Fibroblast of skin of back (primary cell): ENCODE measurements at places on chromosomes 1 and 21.

DNA sequence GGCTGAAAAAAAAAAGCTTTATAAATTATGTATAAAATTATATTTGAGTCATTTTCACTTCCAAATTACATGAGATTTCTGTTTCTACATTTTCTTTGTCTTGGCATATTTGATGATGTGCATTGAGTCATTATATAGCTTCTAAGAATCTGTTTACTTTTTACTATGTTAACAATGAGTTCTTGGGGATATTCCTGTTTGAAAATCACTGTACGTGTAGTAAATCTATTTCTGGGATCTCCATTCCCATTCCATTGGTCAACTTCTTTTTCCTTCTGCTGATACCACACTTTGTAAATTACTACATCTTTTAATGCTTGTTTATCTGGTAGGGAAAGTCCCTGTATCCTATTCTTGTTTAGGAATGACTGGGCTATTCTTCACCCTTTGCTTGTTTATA lies 43.6 kb downstream of the TNFRSF9 start:
- no peak for DNase-seq

DNA sequence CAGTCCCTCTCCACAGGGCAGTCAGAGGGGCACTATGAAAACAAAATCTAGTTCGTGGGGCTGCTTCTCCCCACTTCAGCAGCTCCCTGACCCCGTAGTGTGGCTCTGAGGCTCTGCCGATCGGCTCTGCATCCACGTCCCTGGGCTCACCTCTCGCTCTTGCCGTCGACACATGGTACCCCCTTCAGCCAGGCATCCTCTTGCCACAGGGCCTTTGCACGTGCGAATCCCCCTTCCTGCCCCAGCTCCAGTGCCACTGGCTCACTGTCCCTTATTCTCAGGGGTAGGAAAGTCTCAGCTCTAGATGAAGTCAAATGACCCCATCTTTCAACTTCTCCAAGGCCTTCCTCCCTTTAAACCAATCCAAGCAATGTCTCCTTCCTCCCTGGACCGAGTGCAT lies 72.7 kb downstream of the KLHDC7A start:
- DNase-seq = no peak

DNA sequence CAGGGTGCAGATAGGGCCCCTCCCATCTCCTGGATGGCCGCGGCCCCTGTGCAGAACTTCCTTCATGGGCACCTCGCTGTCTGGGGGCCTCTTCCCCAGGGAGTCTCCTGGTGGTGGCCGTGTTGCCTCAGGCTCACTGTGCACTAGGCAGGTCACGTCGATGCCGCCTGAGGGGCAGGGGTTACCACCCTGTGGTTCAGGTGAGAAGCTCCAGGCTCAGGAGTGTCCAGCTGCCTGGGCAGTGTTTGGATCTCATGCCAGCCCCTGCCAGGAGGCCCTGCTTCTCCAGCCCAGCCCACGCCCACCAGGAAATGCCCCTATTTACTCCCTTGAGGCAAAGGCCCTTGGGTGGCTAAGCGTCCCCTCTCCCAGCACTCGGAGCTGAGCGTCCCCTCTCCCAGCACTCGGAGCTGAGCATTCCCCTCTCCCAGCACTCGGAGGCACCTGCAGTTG lies 2.1 kb downstream of the ITGB2 start:
- no peak for DNase-seq

DNA sequence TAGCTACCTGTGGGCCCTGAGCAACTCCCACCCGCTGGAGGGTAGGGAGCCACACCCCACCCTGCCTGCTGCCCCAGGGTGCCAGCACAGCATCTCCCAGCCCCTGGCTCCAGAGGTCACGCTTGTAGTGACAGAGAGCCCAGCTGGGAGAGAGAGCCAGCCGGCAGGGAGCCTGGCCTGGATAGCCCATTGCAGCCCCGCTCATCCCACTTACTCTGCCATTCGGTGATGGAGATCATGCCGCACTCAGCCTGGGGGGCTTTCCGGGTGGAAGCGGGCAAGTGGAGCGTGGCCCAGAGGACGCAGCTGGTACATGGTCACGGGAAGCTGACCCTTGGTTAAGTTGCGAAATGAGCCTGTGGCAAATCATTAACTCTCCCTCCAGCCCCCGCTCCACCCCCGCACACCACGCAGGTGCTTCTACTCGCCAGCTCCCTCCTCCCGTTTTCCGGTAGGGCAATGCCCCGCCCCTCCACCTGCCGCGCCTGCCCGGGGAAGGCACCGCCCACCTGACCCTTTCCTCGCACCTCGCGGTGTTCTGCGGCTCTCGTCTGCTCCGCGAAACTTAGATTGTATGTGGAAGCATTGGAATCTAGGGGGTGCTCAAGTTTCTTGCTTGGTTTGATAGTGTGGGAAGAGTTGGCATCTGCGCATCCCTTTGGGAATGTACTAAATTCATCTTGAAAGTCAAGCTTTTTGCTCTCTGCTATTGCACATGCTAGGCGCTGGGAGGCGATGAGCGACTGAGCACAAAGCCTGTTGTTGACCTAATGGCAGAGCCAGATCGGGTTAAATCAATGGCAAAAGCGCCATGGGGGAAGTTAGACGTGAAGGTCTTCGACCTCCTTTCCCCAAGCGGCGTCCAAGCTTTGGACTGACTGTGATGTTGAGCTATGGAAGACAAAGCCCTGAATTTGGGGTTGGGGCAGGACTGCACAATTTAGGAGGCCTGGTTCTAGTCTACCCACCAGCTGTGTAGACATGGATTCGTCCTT lies at the start of gene GOLT1A:
TSS of gene GOLT1A (minus strand) at position 321 of the 995 bp plus-strand sequence. CDS start at position 239, 82 bp downstream.
- DNase-seq = peak; percentile 67

GRCh38 chr1:97623220-97623619 lies 297.6 kb downstream of the DPYD start:
- no peak for DNase-seq
